ENCODE measurements at places on chromosomes 4 and X. TPM values are rescaled to one million over a fixed set of nuclear protein-coding genes. Genes with fewer than 3 reads are reported as not detected.

The LUZP4 gene
- not detected for total RNA-seq

The PTTG2 gene
- not detected for total RNA-seq

The BANK1 gene
- 0.70 TPM for total RNA-seq

The TEX28 gene
- total RNA-seq, result not detected

The ZNF157 gene
- total RNA-seq, result not detected

The STS gene
- total RNA-seq, result 1.9 TPM

The SPANXB1 gene
- total RNA-seq, result 3.0 TPM

The HS3ST1 gene
- 0.45 TPM for total RNA-seq

The FAM133A gene
- 0.65 TPM for total RNA-seq

The GABRG1 gene
- not detected for total RNA-seq

The TRIM61 gene
- total RNA-seq, result not detected

The GLRA2 gene
- not detected for total RNA-seq

The CAPN6 gene
- total RNA-seq, result not detected

The CFAP97 gene
- 12.2 TPM for total RNA-seq

The CYSLTR1 gene
- total RNA-seq, result not detected

The LRPAP1 gene
- 133 TPM for total RNA-seq

The RNF4 gene
- 57.3 TPM for total RNA-seq

The CD38 gene
- total RNA-seq, result 10.1 TPM

The NPY5R gene
- total RNA-seq, result not detected

The KLHL4 gene
- total RNA-seq, result 3.1 TPM

The CXorf58 gene
- 0.14 TPM for total RNA-seq

The KLHL13 gene
- 0.31 TPM for total RNA-seq

The CFAP47 gene
- total RNA-seq, result not detected

The OPRPN gene
- total RNA-seq, result not detected

Measured in A549 treated with CORT108297 at 1 μM for 4 hours (cell line).